ENCODE measurements at places on chromosomes 12 and 14. TPM values are rescaled to one million over a fixed set of nuclear protein-coding genes. Genes with fewer than 3 reads are reported as not detected.

Gene SLC11A2
- 15.0 TPM for total RNA-seq

Gene ART4
- not detected for total RNA-seq

Gene C12orf56
- not detected for total RNA-seq

Gene HPD
- 2.1 TPM for total RNA-seq

Gene GLS2
- 0.27 TPM for total RNA-seq
